Stimulated activated CD4-positive, alpha-beta T cell treated with anti-CD3 and anti-CD28 coated beads, TNF-alpha, amount 100 ng/mL, for 4 hours (primary cell): ENCODE measurements at places on chromosomes 3 and 15.

DNA sequence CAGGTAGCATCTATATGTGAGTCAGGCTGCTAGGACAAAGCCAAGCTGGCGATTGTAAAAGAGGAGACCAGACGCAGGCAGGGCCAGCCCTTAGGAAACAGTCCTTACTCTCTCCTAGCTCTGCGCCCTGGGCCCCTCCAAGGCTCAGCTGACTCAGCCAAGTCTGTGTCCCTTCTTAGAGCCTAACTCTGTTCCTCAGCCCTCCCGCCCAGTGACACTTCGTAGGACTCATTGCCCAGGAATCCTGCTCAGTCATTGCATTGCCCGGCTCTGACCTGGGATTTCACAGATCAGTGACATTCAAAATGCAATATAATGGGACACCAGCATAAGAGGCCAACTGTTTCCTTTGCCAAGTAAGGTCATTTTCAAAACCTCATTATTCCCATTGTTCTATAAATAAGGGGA is 244.2 kb downstream of the TLE3 start:
- no peak for DNase-seq

- DNase-seq = no peak
These were observed 438.1 kb upstream of the ARPP21 start for GRCh38 chr3:35201211-35201610.

GRCh38 chr15:27529399-27529798 is 558.4 kb downstream of the GABRG3 start:
- no peak for DNase-seq

DNA sequence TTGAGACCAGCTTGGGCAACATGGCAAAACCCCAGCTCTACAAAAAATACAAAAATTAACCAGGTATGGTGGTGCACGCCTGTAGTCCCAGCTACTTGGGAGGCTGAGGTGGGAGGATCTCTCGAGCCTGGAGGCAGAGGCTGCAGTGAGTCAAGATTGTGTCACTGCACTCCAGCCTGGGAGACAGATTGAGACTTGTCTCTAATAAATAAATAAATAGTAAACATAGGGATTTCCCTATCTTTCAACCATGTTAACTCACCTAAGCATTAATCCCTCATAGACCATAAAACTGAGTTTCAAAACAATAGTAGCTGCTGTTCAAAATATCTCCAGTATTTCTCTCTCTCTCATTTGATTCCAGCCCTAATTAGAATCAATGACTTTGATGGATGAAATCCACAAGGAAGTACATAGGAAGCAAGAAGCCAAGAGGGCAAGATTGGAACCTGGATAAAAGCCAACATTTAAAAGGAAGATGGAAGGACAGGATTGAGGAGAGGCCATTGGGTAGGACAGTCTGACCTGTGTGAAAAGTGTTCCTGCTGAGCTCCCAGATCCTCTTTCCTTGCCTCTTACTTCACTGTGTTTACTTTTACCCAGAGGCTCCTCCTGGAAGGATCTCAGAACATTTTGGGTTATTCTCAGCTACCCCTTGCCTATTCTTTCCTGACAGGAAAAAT is 12.4 kb upstream of the TTBK2 start:
- no peak for DNase-seq

DNA sequence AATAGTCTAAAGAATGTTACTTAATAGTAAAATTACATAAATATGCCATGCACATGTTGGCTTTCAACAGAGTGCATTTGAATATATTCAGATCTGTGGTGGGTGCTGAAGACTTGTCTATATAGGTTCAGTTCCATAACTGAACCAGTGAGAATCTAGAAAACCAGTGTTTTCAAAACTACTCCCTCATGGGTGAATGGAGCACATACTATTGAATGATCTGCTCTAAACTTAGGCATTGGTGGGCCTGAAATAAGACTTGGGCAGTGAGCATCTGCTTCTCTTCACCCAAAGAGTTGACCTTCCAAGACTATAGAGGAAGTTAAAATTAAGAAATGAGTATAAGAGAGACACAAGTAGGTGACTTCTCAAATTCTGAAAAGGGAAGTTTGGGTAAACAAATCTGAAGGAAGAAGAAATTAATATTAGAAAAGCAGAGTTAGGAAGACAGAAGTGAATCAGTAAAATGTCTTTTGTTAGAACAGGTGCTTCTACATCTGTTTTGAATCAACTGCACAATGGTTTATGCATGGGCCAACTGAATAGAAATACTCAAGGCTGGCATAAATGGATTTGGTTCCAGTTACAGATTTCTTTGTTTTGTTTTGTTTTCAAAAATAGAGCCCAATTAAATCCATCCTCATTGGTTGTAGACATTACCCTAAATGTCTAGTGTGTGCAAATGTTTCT is 19.3 kb downstream of the ALCAM start:
- DNase-seq = no peak

DNA sequence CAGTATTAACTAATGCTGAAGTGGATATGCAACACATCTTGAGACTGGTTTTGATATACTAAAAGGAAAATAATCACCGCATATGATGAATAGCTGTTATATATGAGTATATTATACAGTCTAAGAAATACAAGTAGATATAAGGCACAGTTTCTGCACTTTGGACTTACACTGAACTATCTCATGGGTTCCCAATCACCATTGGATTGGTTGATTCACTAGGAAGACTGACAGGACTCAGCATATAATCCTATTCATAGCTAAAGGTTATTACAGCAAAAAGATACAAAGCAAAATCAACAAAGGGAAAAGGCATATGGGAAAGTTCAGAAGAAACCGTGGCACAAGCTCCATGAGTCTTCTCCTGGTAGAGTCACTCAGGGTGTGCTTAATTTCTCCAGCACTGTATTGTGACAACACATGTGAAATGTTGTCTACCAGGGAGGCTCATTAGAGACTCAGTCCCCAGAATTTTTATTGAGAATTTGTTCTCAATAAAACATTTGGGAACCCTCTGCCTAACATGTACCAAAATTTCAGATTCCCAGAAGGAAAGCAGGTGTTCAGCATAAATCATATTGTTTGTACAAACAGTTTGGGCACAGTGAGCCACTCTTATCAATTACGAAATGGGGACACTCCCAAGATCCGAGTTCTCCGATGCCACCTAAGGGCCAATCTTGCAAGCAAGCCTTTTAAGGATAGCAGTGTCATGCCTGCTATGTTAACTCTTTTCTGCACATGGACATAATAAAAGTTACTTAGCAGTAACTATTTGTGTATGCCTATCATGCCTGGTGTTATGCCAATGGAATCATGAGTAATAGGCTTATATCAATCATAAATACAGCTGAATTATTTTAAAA is 26.8 kb downstream of the CMC1 start:
- no peak for DNase-seq

- no peak for DNase-seq
These were observed 121.0 kb downstream of the GABRB3 start for GRCh38 chr15:26651909-26652308.

DNA sequence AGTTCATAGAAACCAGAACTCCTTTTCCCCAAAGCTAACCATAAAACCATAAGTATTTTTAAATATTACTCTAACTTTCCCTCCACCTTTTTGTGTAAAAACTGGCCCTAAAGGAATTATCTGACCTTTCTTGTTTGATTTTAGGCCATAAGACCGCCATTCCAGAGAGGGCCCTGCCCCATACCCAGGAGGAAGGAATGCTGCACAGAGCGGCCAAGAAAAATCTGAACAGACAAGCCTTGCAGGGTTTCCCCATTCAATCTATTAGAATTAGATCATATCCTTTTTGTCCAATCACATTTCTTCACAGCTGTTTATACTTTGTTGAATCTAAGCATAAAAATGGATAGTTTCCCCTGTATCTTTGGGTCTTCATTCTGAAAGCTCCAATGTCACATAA is 97.1 kb downstream of the B3GALNT1 start:
- no peak for DNase-seq

- no peak for DNase-seq
These were observed 37.0 kb downstream of the GOLM2 start for GRCh38 chr15:44325568-44325967.

- no peak for DNase-seq
These were observed 500.7 kb upstream of the ARRDC4 start for GRCh38 chr15:97459771-97460170.
